ENCODE measurements at places on chromosomes 13 and 19.

DNA sequence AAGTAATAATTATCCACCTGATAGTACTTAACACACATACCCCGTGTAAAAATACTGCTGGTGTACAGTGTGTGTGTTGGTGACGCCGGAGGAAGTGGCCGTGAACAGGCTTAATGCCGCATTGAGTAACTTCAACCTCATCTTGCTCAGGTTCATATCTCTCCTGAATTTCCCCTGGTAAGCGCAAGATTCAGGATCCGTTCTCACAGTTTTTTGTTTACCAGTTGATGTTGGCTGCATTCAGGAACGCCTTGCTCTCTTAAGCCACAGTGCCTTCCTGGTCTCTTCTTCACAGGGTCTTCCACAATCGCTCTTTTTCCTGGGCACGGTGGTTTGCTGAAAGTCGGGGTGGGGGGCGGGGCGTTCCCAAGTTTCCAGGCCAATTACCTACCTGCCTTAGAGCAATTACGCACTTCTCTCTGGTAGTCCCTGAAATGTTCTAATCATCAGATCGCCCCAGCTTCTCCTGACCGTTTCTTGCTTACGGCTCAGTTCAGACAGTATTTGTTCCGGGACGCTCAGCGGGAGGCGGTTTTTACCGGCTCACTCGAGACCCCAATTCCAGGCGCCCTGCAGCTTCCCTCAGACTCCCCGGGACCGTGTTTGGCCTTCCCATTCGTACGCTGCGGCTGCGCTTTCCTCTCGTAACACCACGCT, 706 bp upstream of the DNAJC3 start:
- peak; percentile 31 for DNase-seq

GRCh38 chr19:17677002-17677401, 11.2 kb downstream of the UNC13A start:
- no peak for DNase-seq

DNA sequence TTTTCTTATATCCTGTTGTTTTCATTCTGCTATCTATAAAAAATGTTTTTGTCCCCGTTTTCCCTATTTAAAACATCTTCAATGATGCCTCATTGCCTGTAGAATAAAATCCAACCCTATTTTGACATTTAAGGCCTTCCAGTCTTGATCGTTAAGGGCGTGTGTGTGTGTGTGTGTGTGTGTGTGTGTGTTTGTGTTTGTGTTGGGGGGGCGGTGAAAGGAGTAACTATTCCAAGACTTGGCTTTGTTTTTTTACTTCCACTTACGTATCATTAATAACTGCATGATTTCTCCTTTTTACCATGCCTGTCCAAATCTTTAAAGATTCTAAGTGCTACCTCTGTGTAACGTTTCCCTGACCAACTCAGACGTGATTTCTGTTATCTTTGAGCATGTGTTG, 784 bp downstream of the PIBF1 start:
- DNase-seq, result no peak

GRCh38 chr19:40803857-40804782, 5.1 kb downstream of the EGLN2 start:
- DNase-seq, result no peak

DNA sequence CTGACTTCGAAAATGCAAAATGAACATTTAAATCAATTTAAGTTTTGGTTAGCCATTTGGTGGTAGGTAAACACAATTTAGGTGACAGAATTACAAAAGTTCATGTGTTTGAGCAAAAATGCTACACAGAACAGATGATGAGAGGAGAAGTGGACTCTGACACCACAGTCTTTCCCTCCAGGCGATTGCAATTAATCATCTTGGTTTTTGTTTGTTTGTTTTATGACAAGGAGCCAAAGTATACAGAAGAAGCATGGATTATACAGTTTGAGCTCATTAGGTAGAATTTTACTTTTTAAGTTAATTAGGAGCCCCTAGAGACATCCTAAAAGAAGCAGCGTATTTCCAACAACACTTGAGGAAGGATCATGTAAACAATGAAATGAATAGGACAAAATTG, 49.3 kb upstream of the FREM2 start:
- no peak for DNase-seq

DNA sequence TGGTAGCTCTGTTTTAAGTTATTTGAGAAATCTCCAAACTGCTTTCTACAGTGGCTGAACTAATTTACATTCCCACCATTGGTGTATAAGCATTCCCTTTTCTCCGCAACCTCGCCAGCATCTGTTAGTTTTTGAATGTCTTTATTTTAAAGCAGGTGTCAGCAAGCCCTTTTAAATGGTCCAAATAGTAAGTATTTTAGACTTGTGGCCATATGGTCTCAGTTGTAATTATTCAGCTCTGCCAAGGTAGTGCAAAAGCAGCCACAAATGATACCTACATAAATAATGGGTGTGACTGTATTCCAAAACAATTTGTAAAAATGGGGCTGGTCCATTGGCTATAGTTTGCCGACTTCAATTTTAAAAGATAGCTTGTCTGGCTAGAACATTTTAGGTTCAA, 58.7 kb upstream of the TMTC4 start:
- DNase-seq, result no peak

DNA sequence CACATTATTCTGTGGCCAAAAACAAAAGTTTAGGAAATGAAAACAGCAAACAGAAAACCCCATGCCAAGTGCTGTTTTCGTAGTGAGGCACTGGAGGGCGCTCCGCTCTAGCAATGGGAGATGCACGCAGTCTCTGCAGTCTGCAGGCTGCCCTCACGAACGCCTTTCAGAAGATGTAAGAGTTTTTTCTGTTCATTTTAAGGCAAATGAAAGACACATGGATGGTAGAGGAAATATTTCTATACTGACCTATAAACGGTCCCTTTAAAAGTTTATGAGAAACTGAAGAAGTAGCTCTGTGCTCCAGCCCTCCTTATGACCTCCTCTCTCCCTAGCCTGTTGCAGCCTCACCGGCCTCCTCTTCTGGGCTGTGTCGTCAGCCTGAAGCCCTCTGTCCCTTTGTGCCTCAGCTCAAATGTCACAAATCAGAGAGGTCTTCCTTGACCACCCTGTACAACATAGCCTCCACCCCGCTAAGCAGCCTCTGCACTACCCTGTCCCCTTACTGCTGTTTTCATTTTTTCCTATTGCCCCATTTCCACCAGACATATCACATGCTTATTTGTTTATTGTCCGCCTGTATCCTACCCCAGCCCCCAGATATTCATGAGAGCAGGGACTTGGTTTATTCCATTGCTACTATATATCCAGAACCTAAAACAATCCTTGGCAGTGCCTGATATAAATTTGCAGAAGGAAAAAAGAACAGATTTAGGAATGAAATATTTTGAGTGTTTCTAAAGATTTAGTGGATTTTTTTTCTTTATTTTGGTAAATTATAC, 116.4 kb downstream of the TM9SF2 start:
- peak; percentile 47 for DNase-seq

DNA sequence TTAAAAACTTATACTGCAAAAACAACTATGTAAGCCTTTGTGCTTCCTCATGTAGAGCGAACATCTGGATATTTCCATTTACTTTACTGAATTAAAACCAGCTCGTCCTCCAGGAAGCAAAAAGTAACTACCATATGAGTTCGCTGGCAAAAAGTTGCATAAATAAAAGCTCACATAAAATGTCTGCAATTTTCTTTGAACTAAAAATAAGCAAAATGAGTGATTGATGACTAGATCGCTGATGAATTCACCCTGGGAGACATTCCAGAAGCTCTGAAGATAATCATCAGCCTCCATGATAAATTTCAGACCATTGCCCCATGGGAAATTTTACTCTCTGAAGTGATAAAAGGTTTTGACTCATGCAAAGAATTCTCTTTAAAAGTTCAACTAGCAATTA, 67.3 kb upstream of the SACS start:
- DNase-seq, result no peak

DNA sequence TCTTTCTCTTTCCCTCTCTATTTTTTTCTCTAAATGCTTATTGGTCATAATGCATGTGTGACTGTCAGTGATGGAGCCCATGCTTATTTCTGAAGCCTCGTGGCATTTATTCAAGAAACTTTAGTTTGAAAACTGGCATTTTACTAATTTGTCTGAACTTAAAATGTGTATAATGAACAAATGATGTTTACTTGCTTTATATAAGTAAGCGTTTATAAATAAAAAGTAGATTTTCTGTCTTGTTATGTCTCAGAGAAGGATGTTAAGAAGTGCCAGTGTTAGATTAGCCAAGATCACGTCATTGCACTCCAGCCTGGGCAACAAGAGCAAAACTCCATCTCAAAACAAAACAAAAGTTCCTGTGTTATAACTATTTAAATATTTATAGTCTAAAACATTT, 1568.1 kb downstream of the EFNB2 start:
- no peak for DNase-seq

DNA sequence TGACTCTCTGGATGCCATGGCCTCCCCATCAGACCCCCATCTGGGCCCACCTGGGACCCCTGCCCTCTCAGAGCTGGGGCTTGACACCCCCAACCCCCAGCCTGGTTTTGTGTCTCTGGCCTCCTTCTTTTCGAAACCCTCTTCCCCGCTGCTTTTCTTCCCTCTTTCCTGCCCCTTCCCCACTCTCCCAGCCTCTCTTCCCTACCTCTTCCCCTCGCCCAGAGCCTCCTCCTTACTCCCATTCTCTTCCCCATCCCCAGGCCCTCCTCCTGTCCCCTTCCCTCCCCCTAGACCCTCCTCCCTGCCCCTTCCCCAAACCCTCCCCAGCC, 2.1 kb downstream of the TNFSF9 start:
- DNase-seq, result no peak

DNA sequence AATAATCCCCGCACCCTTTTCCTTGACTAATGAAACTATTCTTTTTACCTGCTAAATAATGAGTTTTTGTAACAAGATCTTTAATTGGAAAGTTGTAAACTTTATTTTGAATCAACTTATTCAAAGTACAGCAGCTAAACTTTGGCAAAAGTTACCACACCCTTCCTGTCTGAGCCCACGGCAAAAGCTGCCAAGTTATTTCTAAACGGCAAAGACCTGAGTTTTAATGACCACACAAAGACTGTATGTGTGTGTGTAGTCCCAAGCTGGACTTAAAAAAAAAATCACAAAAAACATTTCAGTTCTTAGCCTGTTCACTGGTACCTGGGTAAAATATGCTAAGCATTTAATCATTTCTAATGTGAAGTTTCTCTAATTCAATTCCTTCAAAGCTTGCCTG, 60.7 kb downstream of the ZAR1L start:
- DNase-seq, result no peak

GRCh38 chr13:46146898-46147297, 35.1 kb downstream of the LCP1 start:
- peak; percentile 32 for DNase-seq

- DNase-seq, result no peak
Observed at GRCh38 chr19:46648060-46648960, 12.3 kb upstream of the GNG8 start.

GRCh38 chr19:14118165-14119051, 846 bp upstream of the PRKACA start:
- DNase-seq, result peak; percentile 92

DNA sequence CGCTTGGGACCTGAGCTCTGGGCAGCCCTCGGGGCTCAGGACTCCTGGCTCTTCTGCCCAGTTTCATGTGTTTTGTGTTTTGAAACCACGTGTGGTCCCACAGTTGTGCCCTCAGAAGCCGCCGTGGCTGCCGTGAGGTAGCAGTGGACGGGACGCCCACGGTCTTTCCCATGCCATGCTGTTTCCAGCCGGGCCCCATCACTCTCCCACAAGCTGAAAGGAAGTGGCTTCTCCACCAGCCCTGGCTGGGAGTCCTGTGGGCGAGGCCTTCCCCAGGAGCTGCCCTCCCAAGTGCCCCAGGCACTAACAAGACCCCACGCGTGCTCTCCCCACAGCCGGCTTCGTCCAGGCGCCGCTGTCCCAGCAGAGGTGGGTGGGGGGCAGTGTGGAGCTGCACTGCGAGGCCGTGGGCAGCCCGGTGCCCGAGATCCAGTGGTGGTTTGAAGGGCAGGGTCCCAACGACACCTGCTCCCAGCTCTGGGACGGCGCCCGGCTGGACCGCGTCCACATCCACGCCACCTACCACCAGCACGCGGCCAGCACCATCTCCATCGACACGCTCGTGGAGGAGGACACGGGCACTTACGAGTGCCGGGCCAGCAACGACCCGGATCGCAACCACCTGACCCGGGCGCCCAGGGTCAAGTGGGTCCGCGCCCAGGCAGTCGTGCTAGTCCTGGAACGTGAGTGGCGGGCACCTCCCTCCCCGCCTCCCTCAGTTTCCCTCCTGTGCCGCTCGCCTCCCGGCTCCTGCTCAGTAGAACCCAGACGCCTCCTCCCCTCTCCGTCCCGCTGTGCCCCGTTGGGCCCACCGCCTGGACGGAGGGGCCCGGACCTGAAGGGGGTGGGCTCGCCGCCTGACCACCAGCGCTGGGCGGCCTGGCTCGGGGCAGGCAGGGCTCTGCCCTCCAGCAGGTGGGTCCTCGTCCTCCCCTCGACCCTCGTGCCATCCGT, 5.3 kb downstream of the BSG start:
- no peak for DNase-seq

- no peak for DNase-seq
Observed at GRCh38 chr19:17183271-17183761, 31.8 kb upstream of the USE1 start.

DNA sequence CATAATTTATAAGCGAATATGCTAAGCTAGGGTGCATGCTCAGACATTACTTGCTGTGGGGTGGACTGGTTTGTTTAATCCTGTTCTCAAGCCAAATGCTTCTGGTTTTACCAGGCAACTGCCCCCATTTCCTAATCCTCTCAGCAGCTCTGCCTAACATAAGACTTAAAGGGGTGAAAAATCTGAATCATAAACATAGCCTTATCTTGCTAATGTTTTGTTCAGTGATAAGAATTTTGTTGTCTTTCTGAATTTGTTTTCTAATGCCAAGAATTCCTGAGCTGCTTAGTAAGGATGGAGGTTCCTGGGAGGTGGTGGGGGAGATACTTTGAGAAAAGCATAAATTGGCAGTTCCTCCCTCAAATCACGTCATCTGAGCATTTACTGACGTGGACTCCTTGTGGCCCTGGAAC, 42.7 kb downstream of the ING1 start:
- DNase-seq, result no peak

DNA sequence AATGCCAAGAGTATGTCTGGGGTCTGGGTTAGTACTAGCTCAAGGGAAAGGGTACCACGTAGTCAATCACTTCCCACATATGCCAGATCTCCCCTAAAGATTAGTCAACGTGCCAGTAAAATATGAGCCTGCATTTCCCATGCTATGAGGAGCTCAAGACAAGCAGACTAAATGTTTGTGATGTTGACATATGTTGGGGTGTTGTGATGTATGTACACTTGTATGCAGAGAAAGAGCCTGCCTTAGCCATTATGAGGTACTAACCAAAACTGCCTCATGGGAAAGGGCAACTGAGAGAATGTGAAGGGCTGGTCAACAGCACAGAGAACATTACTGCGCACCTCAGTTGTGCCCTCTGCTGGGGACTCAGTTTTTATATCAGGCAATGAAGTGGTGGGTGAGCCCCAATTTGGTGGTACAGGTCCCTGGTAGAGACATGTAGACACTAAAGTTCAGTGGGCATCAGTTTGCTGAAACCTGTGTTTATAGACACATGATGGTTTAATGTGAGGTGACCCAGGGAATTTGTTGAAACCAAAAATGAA, 287.0 kb downstream of the DCT start:
- no peak for DNase-seq

Measured in midbrain (tissue), 1 donor.